ENCODE measurements at places on chromosomes 7 and 10. TPM values are rescaled to one million over a fixed set of nuclear protein-coding genes. Genes with fewer than 3 reads are reported as not detected.

Gene COL13A1
- total RNA-seq: 7.6 TPM

Gene HYAL4
- not detected for total RNA-seq

Gene LBX1
- total RNA-seq: not detected

Gene PTF1A
- not detected for total RNA-seq

Gene FEZF1
- total RNA-seq: not detected

Gene MPP7
- not detected for total RNA-seq

Gene SPDYE6
- not detected for total RNA-seq

Gene DRGX
- not detected for total RNA-seq

Gene FBXL13
- 4.4 TPM for total RNA-seq

Gene CPA4
- 1.3 TPM for total RNA-seq

Gene WIPF3
- total RNA-seq: not detected

Gene HILPDA
- total RNA-seq: 43.1 TPM

Gene ADAM22
- 0.19 TPM for total RNA-seq

Gene IDI2
- not detected for total RNA-seq

Gene TWNK
- 9.9 TPM for total RNA-seq

Gene IFIT1
- total RNA-seq: 8.5 TPM

Gene LRRN3
- total RNA-seq: 0.87 TPM

Gene SLC18A2
- not detected for total RNA-seq

Gene LRRC61
- 1.6 TPM for total RNA-seq

Gene LIPJ
- not detected for total RNA-seq

Gene ENKUR
- 0.10 TPM for total RNA-seq

Gene GATA3
- 0.34 TPM for total RNA-seq

Gene FAM185A
- total RNA-seq: 17.3 TPM
